Stimulated activated CD4-positive, alpha-beta T cell treated with anti-CD3 and anti-CD28 coated beads, Interleukin-1b, Interleukin-23, amount 100 ng/mL, for 24 hours (primary cell): ENCODE measurements at places on chromosomes 5 and 9.

DNA sequence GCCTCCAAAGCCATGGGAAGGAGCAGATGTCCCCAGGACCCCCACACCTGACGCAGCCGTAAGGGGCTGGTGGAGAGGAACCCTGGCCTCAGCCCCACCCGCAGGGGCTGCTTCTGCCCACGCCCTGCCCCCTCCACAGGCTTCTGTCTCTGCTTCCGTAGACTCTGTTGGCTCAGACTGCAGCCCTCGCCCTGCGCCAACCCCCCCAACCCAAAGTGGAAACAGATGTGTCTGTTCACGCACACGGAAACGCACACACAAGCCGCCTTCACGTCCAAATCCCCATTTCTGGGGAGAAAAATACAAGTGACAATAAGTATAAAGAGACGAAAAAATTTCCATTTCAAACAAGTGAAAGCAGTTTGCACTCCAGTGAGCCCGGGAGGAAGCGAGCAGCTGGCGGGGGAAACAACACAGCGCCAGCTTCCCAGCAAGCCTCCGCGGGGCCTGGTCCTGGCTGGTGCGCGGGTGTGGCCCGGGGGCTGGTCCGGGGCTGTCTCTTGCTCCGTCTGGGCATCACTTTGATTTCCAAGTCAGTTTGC, 32.6 kb upstream of the RXRA start:
- no peak for DNase-seq

- DNase-seq = no peak
Observed at GRCh38 chr5:17056141-17056631, 120.1 kb upstream of the MYO10 start.

DNA sequence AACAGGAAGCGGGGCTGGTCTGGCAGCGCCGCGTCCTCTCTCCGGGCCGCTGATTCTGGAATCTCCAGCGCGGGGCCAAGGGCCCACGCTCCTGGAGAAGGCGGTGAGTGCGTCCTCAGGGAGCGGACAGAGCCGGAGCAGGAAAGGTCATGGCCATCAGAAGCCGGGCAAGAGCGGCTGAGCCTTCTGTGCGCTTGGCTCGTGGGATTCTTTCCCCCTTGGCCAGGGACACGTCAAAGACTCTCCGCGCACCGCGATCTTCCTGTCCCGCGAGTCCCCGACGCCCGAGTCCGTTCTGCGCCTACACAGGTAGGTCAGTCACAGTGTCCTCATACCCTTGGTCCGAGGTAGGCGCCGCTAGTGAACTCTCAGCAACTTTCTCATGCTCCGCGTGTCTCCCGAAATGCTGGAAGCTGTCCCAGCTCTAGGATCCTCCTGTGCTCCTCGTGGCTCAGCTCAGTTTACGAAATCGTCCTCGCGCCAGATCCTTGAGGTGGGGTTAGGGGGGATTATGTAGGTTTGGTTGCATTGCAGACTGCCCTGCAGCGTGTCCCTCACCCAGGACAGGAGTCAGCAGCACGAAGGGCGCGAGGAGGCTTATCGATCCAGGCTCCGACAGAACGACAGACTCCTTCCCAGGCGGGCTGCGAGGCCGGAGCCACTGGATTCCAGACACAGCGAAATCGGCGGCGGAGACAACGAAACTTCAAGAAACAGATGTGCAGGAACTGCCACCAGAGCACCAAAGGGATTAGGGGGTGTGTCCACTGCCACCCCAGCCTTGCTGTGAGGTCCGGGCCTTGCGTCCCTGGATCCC, 8.7 kb downstream of the LHX6 start:
- DNase-seq = no peak

DNA sequence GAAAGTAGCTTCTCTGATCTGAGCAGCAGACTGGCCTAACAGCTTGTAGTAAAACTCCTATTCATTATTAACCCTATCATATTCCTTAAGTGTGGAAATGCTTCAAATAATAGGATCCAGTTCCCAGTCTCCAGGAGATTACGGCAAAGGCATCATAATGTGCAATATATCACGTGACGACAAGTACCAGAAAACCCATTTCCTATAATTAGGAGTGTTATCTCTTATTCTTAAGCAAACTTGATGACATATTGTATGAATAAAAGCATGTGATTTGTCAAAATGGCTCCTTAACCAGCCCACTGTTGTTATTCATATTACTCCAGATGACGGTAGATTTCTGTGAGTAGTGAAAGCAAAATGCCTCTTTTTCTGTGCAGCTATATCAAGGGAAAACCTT, 2.9 kb downstream of the SV2C start:
- DNase-seq = no peak

- DNase-seq = no peak
Observed at GRCh38 chr5:101278011-101278687, 375.1 kb upstream of the ST8SIA4 start.

DNA sequence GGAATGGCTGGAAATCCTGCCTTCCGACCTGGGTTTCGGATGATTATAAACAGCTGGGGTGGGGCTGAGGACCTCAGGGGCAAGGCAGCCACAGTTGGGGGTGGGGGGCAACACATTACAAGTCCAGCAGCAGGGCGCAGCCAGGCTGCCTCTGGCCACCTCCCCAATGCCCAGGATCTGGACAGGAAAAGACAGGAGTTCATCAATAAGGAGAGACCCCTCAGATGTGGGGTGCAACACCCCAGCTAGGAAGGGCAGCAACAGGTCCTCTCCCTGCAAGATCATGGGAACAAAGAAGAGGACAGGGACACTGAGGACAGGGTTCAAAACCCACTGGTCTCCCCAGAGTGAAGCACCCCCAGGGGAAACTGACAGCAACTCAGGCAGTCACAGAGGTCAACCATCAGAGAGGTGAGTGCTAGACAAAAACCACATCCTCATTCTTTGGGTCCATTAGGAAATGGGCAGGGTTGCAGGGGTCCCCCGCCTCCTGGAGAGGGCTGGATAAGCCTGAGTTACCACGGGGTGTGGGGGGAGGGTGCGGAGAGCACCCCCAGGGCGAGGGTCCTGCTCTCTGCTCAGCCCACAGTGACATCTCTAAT, 33.5 kb downstream of the SEMA4D start:
- DNase-seq = no peak

DNA sequence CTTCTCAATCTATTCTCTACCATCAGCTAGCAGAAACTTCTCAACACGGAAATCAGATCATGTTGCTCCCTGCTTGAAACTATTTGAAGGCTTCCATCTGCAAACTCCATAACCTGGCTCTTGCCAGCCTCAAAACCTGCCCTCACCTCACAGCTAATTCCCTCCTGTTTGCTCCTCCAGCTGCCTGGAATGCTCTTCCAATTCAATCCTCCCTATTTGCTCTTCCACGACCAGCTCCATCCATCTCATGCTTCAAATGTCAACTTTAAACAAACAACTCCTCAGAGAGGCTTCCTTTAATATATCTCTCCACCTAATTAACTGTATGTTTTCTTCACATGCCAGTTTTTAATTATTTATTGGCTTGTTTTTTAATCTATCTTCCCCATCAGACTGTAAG, 1.5 kb downstream of the PLAA start:
- DNase-seq = no peak
